Motor neuron (in vitro differentiated cells): ENCODE measurements at places on chromosomes 13 and 19. TPM values are rescaled to one million over a fixed set of nuclear protein-coding genes. Genes with fewer than 3 reads are reported as not detected.

DNA sequence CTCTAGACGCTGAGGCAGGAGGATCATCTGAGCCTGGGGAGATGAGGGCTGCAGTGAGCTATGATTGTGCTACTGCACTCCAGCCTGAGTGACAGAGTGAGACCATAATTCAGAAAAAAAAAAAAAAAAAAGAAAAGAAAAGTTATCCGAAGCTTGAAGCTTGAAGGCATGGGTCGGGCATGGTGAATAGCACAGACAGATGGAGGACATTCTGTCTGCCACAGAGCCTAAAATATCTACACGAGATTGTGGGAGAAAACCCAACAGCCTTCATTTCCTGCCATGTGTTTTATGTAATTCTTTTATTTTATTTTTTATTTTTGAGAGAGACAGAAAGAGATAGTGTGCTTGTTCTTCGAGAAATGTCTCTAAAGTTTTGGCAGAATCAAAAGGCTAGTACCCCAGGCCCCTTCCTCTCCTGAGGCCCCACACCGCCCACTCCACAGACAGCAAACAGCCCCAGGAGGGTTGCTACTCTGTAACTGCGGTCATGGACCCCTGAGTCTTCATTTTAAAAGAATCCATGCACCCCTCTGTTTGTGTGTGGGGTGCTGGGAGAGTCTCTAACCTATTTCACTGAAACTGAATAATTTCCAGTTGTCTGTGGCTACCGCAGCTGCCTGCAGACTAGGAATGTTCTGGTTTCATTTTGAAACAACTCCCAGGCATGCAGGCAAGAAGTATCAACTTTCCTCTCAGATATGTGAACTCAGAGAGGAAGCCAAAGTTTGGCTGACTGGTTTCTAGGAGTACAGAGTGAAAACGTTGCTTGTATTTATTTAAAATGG lies 38.4 kb upstream of the RCBTB2 start:
- ATAC-seq: no peak

The IFNL1 gene
- total RNA-seq: not detected in 2 replicates

The IGFL4 gene
- total RNA-seq: 2.0 and 3.1 TPM in 2 replicates

The SULT2A1 gene
- total RNA-seq: not detected in 2 replicates

- no peak for ATAC-seq
These were observed 177.8 kb downstream of the NALCN start for GRCh38 chr13:101238555-101238954.

GRCh38 chr19:11685676-11686650 lies 52.8 kb downstream of the ZNF823 start:
- no peak for ATAC-seq

The LRRC4B gene
- 45.8 and 46.2 TPM in 2 replicates for total RNA-seq

DNA sequence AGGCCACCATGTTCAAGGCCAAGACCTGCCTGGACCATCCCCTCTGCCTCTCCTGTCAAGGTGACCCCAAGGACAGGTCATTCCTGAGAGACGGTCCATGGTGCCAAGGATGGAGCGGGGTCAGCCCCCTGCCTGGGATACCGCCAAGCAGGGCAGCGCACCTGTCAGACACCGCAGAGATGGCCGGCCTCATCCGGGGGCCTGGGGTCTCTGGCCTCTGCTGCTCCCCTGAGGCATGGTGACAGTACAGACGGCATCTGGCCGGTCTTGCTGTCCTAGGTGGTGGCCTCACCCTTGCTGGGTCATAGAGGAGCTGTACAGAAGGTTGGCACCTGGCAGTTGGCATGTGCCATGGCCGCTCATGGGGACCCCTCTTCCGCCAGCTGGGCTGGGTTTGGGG lies 11.1 kb downstream of the DDA1 start:
- ATAC-seq: no peak

- ATAC-seq: no peak
These were observed 141.0 kb downstream of the POSTN start for GRCh38 chr13:37457612-37458011.

DNA sequence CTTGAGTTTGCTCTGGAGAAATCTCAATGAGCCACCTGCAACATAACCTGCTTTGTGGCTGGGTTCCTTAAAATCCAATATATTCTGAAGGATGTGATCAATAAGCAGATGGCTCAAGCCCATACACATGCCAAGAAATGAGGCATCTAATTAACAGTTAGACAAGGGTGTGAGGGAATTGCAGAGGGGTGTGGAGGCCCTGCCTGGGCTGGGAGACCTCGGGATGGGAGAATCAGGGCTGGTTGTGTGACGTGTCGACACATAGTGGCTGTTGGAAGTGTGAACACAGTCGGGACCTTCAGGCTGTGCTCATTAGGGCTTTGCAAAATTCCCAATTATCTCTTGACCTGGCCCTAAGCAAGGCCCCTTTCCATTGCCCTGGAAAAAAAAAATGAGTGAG lies 362.0 kb upstream of the TMTC4 start:
- no peak for ATAC-seq

DNA sequence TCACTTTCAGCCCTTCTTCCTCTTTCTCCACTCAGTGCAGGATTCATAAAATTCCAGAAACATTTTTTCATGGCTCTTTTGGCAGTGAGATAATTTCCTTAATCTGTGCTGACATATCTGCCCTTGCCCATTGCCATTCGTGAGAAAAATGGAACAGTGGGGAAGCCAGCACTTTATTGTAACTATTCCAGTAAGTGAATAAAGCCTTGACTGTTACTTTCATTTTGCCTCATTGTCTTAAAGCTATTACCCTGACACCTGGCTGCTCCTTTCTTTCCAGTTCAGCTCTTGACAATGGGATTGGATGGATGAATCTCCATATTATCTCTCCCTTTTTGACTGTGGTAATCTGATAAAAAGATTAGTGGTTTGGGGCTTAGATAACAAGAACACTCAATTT lies 1068.1 kb upstream of the PCDH20 start:
- ATAC-seq: no peak

- no peak for ATAC-seq
These were observed 20.1 kb downstream of the GPR18 start for GRCh38 chr13:99237981-99238662.

DNA sequence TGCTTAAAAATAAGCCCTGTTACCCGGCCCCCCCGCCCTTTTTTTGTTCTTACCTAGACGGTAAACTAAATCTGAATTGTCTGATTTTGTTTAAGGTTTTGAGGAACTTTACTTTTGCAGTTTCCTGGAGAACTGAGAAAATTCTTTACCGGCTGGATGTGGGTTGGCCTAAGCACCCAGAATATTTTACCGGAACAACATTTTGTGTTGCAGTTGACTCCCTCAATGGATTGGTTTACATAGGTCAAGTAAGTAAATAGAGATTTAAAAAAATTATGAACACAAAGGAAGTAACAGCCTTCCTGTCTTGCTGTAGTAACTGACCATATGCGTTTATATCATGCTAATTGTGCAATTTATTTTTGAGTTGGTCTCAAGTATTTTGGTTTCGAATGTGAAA lies 785 bp downstream of the NHLRC3 start:
- ATAC-seq: no peak

DNA sequence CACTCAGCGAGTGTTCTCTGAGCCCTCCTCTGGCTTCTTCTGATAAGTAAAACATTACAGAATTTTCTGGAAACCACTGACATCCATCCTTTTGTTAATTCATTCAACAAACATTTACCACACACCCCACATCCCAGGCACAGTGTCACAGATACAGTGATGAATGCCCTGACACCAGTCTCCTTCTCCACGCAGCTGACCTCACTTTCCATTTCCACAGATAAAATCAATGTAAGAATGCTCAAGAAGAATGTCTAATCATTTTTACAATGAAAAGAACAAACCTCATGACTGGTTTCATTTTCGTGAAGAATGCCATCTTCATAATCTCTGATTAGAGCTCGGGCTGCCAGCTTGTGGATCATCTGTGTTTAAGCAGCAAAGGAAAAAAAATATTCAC lies 69.2 kb downstream of the PARP4 start:
- no peak for ATAC-seq

The CCDC194 gene
- 0.73 and 1.1 TPM in 2 replicates for total RNA-seq

DNA sequence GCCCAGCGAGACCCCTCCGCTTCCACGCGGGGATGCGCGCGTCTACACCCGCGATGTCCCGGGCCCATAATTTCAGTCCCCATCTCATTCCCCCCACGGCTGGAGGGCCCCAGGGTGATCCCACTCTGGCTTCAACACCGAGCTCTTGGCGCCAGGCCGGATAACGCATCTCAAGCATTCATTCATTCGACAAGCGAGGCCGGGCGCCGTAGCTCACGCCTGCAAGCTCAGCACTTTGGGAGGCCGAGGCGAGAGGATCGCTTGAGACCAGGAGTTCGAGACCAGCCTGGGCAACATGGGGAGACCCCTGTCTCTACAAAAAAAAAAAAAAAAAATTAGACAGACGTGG lies 5.9 kb downstream of the ANGPTL6 start:
- ATAC-seq: no peak

- no peak for ATAC-seq
These were observed 96.3 kb downstream of the NHLRC3 start for GRCh38 chr13:39134574-39134973.

The MEDAG gene
- not detected in 2 replicates for total RNA-seq

DNA sequence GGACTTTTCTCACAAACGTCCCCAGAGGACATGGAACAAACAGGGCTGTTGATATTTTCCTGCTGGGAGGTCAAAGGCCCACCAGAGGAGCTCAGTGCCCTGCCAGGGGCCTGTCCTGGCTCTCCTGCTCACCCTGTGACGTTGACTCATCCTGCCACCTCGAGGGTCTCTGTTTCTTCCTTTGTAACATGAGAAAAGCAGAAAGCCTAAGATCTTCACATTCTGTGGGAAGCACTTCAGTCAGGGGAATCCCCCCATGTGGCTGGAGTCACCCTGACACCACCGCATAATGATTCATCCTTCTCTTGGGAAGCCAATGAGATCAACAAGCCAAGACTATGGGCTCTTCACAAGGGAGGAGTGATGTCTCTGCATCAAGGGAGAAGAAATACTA lies 147.9 kb downstream of the KATNAL1 start:
- ATAC-seq: peak; percentile 38

DNA sequence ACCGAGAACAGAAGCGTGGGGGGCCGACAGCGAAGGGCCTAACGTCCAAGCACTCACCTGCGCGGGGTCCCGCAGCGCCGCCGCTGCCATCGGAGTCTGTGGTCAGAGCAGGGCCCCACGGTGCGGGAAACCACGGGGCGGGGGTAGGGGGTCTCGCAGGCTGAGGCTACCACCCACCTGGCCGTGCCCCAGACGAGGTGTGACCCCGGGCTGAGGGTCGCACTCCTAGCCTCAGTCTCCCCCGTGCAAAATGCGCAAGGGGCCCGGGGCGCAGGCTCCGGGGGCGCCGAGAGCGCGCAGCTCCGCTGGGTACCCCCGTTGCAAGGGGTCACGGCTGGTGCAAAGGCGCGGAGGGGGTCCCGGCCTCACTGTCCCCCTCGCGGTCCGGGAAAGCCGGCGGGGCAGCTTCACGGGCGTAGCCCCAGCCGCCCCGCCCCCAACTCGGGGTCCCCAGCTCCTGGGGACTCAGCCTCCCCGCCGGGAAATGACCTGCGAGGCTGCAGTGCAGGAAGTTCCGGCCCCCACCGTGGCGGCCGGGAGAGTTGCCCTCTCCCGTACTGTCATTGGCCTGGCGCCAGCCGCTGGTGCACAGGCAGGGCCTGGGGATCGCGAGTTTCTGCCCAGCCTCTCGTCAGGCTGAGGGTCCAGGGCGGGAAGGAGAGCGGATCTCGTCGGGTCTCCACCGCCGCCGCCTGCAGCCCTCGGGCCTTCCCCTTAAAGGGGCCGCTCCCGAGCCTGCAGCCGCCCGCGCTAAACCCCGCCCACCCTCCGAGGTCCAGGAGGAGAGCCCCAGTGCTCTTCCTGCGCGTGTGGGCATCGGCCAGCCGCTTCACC lies at the start of gene ZNF792:
TSS of gene ZNF792 (minus strand) at position 657 of the 834 bp plus-strand sequence. CDS start at position 90, 567 bp downstream.
- peak; percentile 93 for ATAC-seq

GRCh38 chr19:13965926-13966683 lies 13.8 kb downstream of the DCAF15 start:
- no peak for ATAC-seq

- no peak for ATAC-seq
These were observed 88.0 kb downstream of the TBC1D4 start for GRCh38 chr13:75393839-75394520.

- ATAC-seq: peak; percentile 70
These were observed 158.2 kb downstream of the NALCN start for GRCh38 chr13:101258071-101258470.

DNA sequence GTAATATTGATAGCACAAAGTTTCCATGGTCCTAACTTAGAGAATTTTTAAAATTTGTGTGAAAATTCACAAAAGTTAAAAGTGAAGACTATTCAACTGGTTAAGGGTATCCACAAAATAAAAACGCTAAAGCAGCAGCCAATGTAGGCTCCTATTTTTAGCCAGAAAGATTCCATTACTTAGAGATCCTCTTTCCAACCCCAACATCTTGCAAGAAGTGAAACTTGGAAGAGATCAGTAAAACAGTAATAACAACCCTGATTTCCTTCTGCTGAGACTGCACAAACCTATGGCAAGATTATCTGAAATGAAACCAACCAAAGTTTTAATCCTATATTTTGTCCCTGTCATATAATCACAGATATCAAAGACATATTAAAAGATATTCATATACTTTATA lies 8.5 kb downstream of the TBC1D4 start:
- no peak for ATAC-seq

DNA sequence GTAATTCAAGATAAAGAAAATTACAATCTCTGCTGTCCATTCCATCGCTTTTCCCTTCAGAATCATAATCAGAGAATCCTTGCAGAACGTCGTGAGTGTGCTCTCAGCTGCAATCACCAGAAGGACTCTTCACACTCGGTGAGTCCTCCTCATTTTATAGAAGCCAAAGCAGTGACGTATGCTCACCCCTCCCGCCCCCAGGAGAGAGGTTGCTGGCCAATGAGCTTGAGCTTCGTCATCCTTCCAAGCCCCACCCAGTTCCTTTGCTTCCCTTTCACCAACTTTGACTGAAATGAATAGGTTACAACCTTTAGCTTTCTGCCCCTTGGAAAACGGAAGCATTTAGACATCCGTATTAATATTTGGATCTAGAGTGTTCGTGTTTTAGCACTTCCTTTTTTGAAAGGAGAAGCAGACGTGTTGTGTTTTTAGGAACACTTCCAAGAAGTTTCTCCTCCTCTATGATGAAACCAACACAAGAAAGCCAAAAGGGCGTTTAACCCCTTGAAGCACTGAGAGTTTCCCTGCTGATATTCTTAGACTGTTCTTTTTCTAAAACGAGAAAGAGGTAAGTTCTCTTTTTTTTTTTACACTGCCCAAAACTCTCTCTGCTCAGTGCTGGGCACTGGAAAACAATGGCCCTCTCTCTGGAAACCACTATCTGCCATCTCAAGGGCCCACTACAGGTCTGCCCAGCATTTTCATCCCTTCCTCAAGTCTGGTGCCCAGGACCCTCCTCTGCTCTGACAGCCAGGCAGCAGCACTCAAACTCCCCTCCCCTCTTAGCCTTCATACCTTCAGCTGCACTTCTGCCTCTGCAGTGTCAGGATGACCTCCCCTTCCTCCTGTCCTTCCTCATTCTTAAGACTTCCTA lies 44.3 kb upstream of the CEACAM21 start:
- peak; percentile 85 for ATAC-seq
